ENCODE measurements at places on chromosomes 6 and 20. TPM values are rescaled to one million over a fixed set of nuclear protein-coding genes. Genes with fewer than 3 reads are reported as not detected.

DNA sequence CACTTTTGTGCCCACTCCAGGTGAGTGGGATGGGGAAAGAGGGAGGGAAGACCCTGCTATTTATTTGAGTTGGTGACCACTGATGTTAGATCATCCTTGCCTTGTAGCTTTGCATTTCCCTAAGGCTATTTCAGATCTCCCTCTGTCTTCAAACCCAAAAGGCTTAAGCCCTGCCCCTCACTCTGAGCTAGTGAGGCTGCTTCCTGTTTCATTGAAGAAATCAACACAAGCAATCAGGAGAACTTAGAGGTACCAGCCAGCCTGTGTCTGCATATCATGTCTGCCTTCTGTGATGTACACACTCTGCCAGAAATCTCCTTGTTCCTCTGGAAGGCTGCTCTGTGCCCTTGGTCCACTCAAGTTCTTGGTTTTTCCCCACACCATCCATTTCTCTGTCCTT is 135.3 kb downstream of the ARID1B start:
- H3K4me3 ChIP-seq: no peak overlapping the region
- no peaks in the 10 kb centered on the region for H3K36me3 ChIP-seq
- peaks cover 17% of the 10 kb centered on the region for H3K4me1 ChIP-seq
- no peak overlapping the region for H3K27ac ChIP-seq
- H3K27me3 ChIP-seq: no peaks in the 10 kb centered on the region

- no peak overlapping the region for H3K4me3 ChIP-seq
- H3K36me3 ChIP-seq: no peaks in the 10 kb centered on the region
- no peaks in the 10 kb centered on the region for H3K4me1 ChIP-seq
- H3K27me3 ChIP-seq: no peaks in the 10 kb centered on the region
Observed at GRCh38 chr6:99885051-99885450, 109.0 kb downstream of the MCHR2 start.

GRCh38 chr20:59300333-59301081 is at the start of gene EDN3:
Gene EDN3, plus strand, starts transcription at chr20:59300611. Its CDS starts 202 bp downstream, at chr20:59300813.
- H3K4me3 ChIP-seq: peak within 1 kb of the TSS; percentile 28
- H3K4me1 ChIP-seq: peaks cover 12% of the 10 kb centered on the region
- H3K36me3 ChIP-seq: no peaks in the 10 kb centered on the region
- peaks cover 10% of the 10 kb centered on the region for H3K27me3 ChIP-seq
- DNase-seq: no peak

DNA sequence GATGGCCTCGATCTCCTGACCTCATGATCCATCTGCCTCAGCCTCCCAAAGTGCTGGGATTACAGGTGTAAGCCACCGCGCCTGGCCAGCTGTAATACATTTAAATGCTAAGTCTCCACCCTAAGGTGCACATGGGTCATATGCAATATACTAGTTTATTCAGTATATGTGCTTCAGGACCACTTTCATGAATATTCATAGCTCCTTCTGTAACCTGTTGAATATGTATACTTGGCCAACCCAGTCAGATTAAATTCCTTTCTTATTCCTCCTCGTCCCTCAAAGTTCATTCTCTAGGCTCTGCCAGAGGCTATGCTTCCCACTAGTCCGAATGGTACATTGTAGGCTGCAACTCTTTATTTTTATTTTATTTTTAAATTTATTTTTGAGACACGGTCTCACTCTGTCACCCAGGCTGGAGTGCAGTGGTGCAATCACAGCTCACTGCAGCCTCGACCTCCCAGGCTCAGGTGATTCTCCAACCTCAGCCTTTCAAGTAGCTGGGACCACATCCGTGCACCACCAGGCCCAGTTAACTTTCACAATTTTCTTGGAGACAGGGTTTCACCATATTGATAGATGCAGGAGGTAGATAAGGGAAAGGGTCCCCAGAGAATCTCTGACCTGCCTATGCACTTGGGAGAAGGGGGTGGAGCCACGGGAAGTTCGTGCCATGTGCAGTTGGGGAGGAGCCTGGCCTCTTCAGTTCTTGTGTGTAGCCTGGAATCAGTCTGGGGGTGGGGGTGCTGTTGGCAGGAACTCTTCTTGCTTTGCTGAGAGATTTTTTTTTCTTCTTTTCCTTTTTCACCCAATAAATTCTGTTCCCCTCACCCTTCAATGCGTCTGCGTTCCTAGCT is 41.3 kb upstream of the DDR1 start:
- no peak overlapping the region for H3K27ac ChIP-seq
- no peak overlapping the region for H3K4me3 ChIP-seq
- no peaks in the 10 kb centered on the region for H3K36me3 ChIP-seq
- no peaks in the 10 kb centered on the region for H3K27me3 ChIP-seq
- no peak for DNase-seq

GRCh38 chr6:74114428-74114827 is 418.4 kb downstream of the CD109 start:
- no peak for DNase-seq
- H3K27me3 ChIP-seq: no peaks in the 10 kb centered on the region
- no peak overlapping the region for H3K4me3 ChIP-seq
- no peaks in the 10 kb centered on the region for H3K36me3 ChIP-seq
- H3K4me1 ChIP-seq: no peaks in the 10 kb centered on the region

DNA sequence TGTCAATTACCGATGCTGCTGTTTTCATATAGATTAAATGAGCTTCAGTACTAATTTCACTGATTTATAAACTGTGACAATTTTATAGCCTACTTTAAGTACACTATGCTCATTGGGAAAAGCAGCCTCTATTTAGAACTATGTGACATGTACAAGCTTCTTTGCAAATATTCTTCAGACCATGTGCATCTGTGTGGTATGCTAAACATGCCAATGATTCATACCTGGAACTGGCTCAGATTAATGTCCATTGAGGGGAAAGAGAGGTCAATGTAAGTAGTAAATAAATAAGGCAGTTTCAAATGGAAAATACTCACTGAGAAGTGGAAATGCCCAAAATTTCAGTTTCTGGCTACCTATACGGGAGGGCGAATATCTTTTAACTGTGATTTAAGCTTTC is 777.7 kb downstream of the C6orf118 start:
- H3K27me3 ChIP-seq: no peaks in the 10 kb centered on the region
- DNase-seq: no peak
- H3K36me3 ChIP-seq: no peaks in the 10 kb centered on the region
- H3K4me3 ChIP-seq: no peak overlapping the region

DNA sequence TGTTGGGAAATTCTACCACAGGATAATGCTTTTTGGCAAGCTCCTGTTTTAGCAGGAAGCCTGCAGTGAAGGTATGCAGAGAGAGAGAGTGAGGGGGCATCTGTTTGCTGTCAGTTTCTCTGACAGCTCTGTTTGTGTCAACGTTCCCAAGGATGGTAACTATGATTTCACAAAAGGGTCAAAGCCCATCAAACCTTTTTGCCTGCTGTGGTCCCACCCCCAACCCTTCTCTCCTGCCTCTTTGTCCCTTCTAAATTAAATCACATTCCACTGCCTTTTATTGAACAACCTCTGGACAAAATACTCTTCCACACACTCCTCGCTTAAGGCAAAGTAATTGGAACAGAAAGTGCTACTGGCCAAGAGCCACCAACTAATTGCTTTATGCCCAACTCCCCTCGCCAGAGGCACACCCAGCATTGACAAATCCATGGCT is 128.3 kb downstream of the TSHZ2 start:
- no peaks in the 10 kb centered on the region for H3K27me3 ChIP-seq
- H3K27ac ChIP-seq: no peak overlapping the region
- DNase-seq: no peak
- peaks cover 4% of the 10 kb centered on the region for H3K4me1 ChIP-seq
- no peaks in the 10 kb centered on the region for H3K36me3 ChIP-seq

- no peaks in the 10 kb centered on the region for H3K27me3 ChIP-seq
- H3K4me3 ChIP-seq: no peak overlapping the region
- H3K4me1 ChIP-seq: no peaks in the 10 kb centered on the region
- no peak overlapping the region for H3K27ac ChIP-seq
Observed at GRCh38 chr6:64010010-64010409, 374.4 kb downstream of the PHF3 start.

The SYNGAP1 gene
- 11.5 TPM for total RNA-seq

GRCh38 chr20:32337937-32338661 is 20.0 kb upstream of the ASXL1 start:
- no peak for DNase-seq
- no peaks in the 10 kb centered on the region for H3K4me1 ChIP-seq
- H3K36me3 ChIP-seq: peaks cover 12% of the 10 kb centered on the region
- no peak overlapping the region for H3K27ac ChIP-seq

GRCh38 chr20:4613184-4613583 is 108.5 kb upstream of the PRND start:
- H3K27ac ChIP-seq: no peak overlapping the region
- H3K4me3 ChIP-seq: no peak overlapping the region
- H3K4me1 ChIP-seq: peaks cover 10% of the 10 kb centered on the region
- H3K36me3 ChIP-seq: no peaks in the 10 kb centered on the region

- no peaks in the 10 kb centered on the region for H3K36me3 ChIP-seq
- peaks cover 4% of the 10 kb centered on the region for H3K4me1 ChIP-seq
- peak overlapping the region; percentile 76 for H3K27ac ChIP-seq
- peak overlapping the region; percentile 81 for H3K4me3 ChIP-seq
- no peak for DNase-seq
- H3K27me3 ChIP-seq: no peaks in the 10 kb centered on the region
Observed at GRCh38 chr6:83429857-83430610, 817 bp downstream of the ME1 start.

GRCh38 chr20:57996465-57996864 is 232.0 kb downstream of the ANKRD60 start:
- no peak overlapping the region for H3K4me3 ChIP-seq
- no peaks in the 10 kb centered on the region for H3K27me3 ChIP-seq
- no peaks in the 10 kb centered on the region for H3K36me3 ChIP-seq
- H3K27ac ChIP-seq: no peak overlapping the region
- no peak for DNase-seq

DNA sequence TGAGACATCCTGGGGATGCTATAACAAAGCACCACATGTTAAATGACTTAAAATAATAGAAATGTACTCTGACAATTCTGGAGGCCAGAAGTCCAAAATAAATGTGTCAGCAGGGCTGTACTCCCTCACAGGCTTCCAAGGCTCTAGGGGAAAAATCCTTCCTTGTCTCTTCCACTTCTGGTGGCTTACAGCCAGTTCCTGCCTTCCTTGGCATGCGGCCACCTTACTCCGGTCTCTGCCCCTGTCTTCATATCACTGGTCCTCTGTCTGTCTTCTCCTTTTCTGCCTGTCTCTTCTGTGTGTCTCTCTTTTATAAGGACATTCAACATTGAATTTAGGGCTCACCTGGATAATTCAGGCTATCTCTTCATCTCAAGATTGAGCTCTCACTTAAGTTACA is 155.3 kb upstream of the SYNCRIP start:
- no peaks in the 10 kb centered on the region for H3K27me3 ChIP-seq
- no peak overlapping the region for H3K4me3 ChIP-seq
- DNase-seq: no peak

The LPIN3 gene
- 12.0 TPM for total RNA-seq

- no peak within 1 kb of the TSS for H3K4me3 ChIP-seq
- H3K36me3 ChIP-seq: no peaks in the 10 kb centered on the region
- H3K27ac ChIP-seq: no peak within 1 kb of the TSS
- H3K27me3 ChIP-seq: no peaks in the 10 kb centered on the region
- no peak for DNase-seq
Observed at GRCh38 chr6:138377844-138378243, at the start of gene SMIM28. Gene SMIM28, plus strand, starts transcription at chr6:138377905. Its CDS starts 168 bp downstream, at chr6:138378073.

DNA sequence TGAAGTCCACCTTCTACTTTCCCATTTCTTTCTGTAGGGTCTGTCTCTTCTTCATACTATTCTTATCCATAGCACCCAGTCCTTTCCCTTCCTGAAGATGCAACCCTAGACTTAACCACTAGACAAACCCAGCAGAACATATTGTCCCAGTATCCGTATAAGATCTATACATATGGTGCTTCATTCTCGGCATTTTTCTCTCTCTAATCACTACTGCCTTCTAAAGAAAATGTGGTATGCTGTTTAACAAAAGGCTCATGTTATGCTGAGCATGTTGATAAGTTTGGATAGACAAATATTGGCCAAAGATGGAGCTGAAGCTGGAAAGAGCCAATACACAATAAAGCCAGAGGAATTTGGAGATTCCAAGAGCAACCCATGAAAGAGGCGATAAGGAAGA is 212.6 kb downstream of the MAFB start:
- H3K4me3 ChIP-seq: no peak overlapping the region
- no peak for DNase-seq
- H3K4me1 ChIP-seq: peaks cover 1% of the 10 kb centered on the region
- H3K36me3 ChIP-seq: no peaks in the 10 kb centered on the region
- H3K27me3 ChIP-seq: no peaks in the 10 kb centered on the region
- H3K27ac ChIP-seq: no peak overlapping the region

DNA sequence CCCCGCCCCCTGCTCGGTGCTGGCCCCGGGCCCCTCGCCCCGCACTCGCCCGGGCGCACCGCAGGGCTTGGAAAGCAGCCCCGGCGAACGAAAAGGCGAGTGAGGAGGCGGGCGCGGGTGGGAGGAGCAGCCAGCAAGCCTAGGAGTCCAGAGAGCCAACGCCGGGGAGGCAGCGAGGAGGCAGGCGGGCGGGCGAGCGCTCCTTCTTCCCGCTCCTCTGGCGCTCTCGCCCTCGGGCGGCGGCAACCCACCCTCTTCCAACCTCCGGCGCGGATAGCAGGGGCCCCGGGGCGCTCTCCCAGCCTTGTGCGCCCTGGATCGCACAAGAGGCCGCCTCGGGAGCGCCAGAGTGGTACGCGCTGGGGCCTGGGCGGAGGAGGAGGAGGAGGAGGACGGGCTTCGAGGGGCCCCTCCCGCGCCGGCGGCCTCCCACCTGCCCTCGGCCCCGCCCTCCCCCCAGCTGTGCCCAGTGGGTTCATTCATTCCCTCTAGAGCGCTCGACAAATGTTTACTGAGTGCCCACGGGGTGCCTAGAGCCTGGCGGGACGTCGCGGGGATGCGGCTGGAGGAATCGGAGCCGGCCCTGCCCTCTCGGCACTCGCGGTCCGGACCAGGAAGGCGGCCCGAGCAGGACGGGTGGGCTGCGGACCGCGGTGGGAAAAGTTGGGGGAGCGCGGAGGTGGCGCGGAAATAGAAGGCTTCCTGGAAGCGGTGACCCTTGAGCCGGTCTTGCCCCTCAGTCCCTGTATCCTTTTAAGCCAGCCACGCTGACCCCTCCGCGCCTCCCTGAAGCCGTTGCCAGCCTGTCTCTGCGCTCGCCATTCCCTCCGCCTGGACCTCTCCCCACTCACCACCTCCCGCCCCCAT is at the start of gene BMP7:
BMP7 (minus strand) TSS at position 351 of the 867 bp plus-strand sequence. CDS start 519 bp downstream, outside the sequence.
- H3K27ac ChIP-seq: no peak within 1 kb of the TSS
- DNase-seq: no peak
- H3K4me1 ChIP-seq: peaks cover 6% of the 10 kb centered on the region
- no peaks in the 10 kb centered on the region for H3K36me3 ChIP-seq
- H3K27me3 ChIP-seq: no peaks in the 10 kb centered on the region
- H3K4me3 ChIP-seq: peak within 1 kb of the TSS; percentile 62

GRCh38 chr6:109260126-109260525 is 122.1 kb downstream of the CD164 start:
- no peaks in the 10 kb centered on the region for H3K27me3 ChIP-seq
- H3K4me3 ChIP-seq: no peak overlapping the region
- no peak overlapping the region for H3K27ac ChIP-seq
- no peaks in the 10 kb centered on the region for H3K4me1 ChIP-seq

The MLN gene
- not detected for total RNA-seq
